ENCODE measurements at places on chromosomes 6 and 20.

- DNase-seq = no peak
These were observed 108.0 kb upstream of the C6orf118 start for GRCh38 chr6:165417278-165417865.

- DNase-seq = no peak
These were observed 910.9 kb upstream of the MAP3K7 start for GRCh38 chr6:91497770-91498169.

DNA sequence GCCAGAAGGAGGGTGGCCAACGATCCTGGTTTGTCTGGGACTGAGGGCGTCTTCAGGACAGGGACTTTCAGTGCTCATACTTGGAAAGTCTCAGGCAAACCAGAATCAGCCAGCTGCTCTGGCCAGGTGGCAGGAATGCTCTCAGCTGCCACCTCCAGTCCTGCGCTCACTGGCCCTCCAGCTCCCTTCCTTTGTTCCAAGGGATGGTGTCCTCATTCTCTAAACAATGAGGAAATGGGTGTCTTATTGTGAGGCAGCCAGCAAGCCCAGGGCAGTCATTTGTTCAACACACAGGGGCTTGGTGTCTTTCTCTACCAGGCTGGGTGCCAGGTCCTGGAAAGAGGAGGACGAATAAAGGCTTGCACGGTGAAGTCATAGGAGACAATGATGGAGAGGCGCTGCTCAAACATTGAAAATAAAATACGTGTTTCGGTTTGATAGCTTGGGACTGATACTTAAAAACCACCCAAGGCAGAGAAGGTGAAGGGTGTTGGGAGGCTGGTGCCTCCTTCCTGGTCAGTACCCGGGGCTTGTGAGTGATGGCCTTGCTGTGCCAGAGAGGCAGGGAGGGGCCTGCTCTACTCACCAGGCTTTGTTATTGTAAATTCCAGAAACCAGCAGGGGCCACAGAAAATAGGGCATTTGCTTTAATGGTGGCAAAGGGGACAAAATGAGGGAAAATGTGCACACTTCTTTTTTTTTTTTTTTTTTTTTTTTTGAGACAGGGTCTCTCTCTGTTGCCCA is 11.3 kb upstream of the TMEM181 start:
- no peak for DNase-seq

DNA sequence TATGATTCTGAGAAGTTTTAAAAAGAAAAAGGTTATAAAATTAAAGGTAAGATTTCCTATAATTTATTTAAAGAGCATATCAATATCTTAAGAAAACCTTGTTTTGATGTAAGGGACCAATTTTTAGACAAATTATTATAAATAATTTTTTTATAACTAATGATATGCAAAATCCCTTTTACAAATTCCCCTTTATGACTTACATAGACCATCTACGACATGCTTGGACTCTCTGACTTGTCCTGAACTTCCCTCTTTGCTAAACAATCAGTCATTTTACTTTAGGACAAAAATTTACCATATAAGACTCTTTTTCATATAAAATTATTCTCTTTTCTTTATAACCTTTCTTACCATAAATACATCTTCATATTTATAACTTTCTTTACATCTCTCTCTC is 15.3 kb upstream of the ANGPT4 start:
- no peak for DNase-seq

DNA sequence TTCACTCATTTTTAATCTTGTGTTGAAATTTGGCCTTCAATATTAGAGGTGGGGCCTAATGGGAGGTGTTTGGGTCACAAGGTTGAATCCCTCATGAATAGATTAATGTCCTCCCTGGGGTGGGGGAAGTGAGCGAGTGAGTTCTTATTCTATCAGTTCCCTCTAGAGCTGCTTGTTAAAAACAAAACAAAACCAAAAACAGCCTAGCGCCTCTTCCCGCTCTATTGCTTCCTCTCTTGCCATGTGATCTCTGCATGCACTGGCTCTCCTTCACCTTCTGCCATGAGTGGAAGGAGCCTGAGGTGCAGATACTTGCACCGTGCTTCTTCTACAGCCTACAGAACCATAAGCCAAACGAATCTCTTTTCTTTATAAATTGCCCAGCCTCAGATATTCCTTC is 89.6 kb upstream of the SLC35F1 start:
- DNase-seq = no peak

Measured in activated CD8-positive, alpha-beta memory T cell treated with anti-CD3 and anti-CD28 coated beads for 48 hours (primary cell).